ENCODE measurements at places on chromosomes 5 and 9.
A peak's percentile ranks its signal among the peaks of the same experiment; 100 is the strongest.

DNA sequence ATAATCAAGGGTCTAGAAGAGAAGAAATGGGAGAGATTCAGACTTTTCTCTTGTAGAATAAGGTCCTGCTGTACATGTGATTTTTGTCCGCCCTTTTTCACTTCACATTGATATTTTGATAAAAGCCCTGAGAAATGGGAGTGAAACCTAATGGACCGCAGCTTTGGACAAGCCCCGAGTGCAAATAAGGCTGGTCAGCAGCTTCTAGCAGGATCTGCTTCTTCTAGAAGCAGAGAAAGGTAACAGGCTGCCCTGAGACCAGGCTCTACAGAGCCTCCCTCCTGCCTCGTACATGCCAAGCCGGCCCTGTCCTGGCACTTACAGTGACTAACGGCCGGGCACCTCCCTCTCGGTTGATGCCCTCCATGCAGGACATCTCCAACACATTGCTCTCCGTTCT lies 33.4 kb downstream of the ACER2 start:
- DNase-seq: no peak

DNA sequence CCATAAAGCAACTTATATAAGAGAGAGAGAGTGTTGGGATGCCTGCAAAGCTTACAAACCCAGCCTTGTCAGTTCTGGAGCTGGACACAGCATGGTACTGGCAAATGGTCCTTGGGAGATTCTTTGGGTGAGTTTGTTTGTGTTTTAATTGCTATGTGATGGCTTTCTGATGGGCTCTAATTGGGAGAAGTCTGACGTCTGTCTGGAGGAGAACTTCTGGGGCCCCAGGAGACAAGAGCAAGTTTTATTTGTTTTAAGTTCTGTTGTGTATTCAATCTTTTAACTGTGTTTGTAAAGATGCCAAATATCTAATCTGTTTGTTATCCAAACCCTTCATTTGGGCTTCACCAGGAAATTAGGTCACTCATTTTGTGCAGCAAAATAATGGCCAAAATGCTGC lies 50.3 kb upstream of the AFAP1L1 start:
- DNase-seq: no peak

DNA sequence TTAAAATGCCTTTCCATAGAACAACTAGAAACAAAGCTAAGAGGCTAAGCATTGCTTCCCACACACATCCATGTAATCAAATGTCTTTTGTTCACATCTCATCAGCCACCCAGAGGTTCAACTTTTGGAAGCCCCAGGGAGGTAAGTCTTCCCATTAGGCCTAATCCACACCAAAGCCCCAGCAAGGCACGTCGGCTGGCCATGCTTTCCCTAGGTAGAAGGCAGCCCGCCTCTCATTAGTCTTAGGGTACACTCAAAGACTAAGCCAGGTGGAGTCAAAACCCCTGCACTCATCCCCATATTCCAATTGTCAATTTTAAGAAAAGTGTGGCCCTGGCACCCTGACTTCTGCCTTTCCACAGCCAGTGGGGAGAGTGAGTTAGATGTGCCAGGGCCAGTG lies 87.9 kb downstream of the ATPSCKMT start:
- DNase-seq: no peak

- no peak for DNase-seq
These were observed 22.5 kb downstream of the SEC61B start for GRCh38 chr9:99244344-99245260.

GRCh38 chr5:111528056-111528455 lies 15.7 kb upstream of the STARD4 start:
- no peak for DNase-seq

DNA sequence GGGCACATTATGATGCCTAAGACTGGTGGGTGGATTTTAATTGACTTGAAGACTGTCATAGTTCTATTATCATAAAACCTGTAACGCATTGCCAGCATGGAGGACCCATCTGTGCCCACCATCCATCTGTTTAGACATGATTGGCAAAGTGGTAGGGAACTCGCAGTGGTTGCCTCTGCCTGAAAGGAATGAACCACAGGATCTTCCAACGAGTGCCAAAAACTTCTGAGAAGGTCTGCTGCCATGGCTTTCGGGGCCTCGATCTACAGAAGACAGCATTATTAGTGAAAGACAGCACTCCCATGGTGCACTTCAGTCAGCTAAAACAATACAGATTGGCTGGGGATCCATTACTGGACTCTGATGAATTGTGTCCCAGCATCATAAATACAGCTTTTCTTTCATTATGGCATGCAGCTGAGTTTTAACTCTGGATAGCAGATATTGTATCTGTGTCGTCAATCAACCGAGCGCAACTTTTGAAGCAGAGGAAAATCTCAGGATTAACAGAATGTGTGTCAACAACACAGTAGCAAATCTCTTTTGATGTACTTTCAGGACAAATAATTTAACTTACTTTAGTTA lies 74.3 kb downstream of the ZDHHC21 start:
- DNase-seq: no peak

- no peak for DNase-seq
These were observed 10.8 kb downstream of the KIF24 start for GRCh38 chr9:34318163-34318790.

- no peak for DNase-seq
These were observed 261.5 kb downstream of the FANCC start for GRCh38 chr9:95055851-95056551.

DNA sequence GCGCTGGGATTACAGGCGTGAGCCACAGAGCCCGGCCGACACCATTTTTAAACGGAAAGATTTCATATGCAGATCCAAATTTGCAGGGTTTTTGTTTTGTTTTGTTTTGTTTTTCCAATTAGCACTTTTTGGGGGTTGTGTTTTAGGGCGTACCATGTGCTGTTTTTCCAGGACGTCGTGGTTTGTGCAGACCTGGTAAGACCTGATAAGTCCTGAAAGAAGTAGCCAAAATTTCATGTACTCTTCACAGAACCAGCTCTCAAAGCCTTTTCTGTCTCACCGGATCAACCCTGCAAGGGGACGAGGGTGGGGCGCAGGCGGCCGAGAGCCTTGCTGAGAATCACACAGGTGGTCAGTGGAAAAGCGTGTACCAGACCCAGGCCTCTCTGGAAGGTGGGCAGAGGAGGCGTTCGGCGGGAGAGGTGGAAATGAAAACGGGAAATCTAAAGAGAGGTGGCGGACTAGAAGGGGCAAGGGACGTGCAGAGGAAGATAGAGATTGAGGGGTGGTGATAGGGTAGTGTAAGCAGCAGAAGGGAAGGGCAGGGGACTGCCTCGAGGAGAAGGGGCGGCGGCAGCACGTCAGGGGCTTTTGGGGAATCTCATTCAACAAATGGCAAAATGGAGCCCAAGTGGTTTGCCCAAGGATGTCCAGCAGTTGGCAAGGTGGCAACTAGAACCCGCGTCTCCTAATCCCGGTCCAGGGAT lies 1.1 kb upstream of the FAF2 start:
- peak; percentile 62 for DNase-seq

DNA sequence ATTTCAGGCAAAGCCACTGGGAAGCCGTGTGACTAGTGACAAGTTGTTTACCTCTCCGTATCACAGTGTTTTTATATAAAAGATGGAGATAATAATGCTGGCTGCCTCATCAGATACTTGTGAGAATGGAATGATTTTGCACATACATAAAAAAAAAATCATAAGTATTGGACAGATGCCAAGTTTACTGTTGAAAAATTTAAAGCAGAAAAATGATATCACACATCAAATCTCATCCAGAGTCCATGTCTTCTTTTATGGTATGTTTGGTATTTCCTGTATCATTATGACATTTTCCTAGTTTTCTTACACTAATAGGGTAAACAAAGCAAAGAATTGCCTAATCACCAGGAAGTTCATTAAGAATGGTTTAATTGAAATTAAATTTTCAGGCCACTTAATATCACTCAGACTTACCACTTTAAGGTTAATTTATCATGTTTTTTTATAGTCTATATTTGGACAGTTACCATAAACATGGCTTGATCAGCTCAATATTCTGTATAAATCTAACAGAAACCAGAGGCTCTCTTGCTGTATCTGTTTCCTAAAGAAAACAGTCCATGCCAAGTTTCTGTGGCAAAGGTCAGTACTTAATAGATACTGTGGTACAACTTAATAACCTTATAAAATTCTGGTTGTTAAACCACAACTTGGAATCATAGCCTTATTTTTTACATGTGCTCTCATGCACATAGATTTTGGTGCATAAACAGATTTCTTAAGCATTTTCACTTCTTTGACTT lies 656.5 kb upstream of the RIOK2 start:
- peak; percentile 68 for DNase-seq

- DNase-seq: no peak
These were observed 50.7 kb upstream of the CHSY3 start for GRCh38 chr5:129853588-129853987.

DNA sequence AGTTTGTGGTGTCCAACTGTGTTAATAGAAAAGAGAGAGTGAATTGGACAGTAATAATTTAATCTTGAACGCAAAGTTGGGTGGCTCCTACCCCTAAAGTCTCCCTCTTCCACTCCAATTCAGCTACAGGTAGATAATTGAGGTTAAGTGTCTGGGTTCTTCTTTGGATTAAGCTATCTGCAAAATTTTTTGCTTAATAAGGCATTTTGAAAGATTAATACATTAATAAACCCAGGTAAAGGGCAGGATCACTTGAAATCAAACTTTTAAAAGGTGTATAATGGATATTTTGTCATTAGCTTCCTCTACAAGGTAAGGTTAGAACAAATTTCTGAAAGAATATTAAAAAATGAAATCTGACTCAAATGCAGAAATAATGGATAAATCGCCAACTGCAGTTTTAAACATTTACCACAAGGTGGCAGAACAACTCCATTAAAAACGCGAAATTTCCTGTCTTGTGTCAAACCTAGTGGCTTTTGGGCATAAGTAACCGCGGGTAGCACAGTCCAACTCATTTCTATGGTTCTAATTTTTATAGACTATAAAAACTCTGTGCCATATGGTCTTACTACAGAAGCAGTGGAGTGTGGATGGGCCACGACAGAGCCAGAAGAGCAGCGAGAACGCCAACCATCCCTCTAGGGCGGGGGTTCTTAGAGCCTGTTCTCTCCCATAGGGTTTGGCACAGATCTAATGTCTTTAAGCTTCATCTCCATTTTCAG lies 276.5 kb downstream of the ARHGEF28 start:
- peak; percentile 72 for DNase-seq

DNA sequence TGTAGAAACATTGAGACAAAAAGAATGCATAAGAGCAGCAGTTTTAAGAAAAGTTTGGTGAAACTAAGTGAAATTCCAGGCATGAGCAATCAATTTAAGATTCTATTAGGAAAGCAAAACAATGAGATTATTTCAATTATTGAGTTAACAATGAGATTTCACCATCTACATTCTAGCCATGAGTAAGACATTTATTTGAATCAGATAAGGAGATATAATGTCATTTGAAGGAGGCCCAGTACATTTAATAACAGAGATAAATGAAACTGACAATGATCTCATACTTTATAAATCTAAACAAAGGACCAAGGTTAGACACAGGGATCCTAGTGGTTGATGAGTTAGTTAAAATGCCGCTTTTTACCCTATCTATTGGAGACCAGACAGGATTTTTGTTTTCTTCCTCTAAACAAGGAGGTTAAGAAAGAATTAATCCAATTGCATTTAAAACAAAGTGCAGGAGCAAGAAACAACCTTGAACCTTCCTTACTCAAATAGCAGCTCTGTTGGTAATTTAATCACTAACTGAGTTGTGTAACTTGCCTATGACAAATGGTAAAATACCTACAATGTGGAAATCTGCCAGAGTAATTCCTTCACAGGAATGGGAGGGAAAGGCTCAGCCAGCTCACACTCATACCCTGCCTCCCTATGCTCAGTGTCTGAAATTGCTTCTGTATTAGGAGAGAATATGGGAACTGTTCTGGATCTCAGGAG lies 103.5 kb upstream of the NR3C1 start:
- peak; percentile 63 for DNase-seq

GRCh38 chr9:96523374-96523773 lies 73.4 kb downstream of the HABP4 start:
- DNase-seq: no peak

DNA sequence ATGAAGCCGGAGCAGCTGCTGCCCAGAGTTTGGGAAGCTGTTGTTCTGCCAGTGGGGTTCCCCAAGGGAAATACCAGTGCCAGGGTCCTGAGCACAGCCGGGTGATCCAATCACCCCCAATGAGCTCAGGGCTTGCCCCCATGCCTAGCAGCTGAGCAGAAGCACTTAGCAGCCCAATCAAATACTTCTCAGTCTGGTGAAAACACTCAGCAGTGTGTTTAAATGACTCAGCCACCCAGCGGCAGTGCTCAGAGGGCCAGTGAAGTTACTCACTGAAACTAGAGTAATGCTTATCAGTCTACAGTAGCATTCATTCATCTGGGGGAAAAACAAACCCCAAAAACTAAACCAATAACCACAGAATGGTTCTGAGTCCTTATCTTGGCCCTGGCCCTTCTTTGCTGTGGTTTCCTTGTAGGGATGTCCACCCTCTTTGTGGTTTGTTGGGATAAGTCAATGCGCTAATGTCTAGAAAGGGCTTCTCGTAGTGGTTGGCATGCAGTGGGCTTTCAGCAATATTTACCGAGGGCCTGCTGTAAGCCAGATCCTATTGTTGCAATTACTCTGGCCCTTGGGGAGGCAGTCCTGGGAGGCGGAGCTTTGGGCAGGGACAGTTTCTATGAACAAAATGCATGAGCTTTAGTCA lies 43.1 kb downstream of the LHX2 start:
- no peak for DNase-seq

DNA sequence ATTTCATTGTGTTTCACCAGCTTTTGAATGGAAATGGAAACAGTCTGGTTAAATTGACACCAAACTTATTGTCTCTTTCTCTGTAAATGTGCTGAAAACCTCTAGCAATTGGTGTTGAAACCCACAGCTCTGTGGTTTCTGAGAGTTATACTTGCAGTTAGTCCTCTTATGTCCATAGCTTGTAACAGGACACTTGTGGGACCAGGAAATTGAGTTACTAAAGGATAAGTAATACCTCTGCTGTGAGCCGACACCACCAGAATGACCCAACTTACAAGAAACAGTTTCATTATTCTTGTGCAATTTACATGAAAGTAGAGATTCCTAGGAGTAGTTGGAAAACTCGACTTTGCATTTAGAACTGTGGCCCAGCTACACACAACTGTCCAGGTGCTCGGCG lies 191.5 kb downstream of the CFAP90 start:
- no peak for DNase-seq

GRCh38 chr5:163619273-163619934 lies 114.0 kb downstream of the MAT2B start:
- DNase-seq: no peak

- DNase-seq: no peak
These were observed 177.3 kb upstream of the SPEF2 start for GRCh38 chr5:35440409-35440808.

DNA sequence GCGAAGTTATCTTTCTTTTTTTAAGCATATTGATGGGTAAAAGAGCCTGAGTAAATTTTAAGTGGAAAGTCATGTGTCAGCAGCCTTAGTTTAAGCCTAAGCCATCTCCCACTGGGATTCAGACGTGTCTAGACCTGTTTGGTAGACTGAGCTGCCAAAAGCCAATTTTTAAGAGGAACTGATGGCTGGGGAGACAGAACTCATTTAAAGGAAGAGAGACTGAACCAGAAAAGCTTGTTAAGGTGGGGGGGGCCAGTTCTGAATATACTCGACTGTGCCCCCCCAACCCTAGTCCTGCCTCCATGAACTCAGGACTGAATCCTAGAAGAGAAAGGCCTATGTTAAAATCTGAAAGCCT lies 58.3 kb upstream of the PLPP1 start:
- no peak for DNase-seq
